SIG-M5 (cell line): ENCODE measurements at places on chromosomes 6 and 20.
A peak's percentile ranks its signal among the peaks of the same experiment; 100 is the strongest.

GRCh38 chr20:7938058-7938457, 2.2 kb downstream of the HAO1 start:
- DNase-seq = no peak

GRCh38 chr6:159555082-159555875, 137.8 kb downstream of the SOD2 start:
- DNase-seq = no peak

GRCh38 chr6:72042088-72042487, 155.7 kb downstream of the RIMS1 start:
- no peak for DNase-seq

DNA sequence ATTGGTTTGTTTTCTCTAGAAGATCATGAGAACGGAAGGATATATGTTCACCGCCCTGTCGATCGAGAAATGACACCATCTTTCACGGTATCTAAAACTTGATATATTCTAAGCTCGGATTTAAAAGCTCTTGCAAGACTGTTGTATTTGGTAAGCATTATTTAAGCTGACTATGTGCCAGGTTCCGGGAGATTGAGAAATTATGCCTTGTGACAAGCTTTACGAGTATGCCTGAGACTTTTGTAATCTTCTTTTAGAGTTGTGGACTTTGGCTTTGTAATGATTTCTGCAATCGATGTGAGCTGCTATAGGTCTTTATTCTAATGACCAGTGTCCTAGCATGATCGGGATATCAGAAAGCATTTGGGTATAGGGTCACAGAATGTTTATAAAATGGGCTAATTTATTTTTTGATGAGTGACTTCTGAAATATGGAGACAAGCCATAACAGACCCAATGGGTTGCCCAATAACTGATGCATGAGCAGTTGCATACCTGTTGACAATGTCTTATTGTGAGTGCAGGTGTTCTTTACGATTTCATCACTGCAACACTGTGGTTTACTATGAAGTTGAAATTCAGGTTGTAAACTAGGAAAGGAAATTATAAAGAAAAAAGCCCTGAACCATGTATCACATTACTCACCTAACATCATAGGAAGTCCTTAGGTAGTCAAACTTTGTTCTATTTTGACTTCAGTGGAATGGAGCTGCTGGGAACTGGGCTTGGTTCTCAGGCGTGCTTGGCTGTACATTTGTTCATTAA, 14.0 kb downstream of the CDH26 start:
- no peak for DNase-seq

DNA sequence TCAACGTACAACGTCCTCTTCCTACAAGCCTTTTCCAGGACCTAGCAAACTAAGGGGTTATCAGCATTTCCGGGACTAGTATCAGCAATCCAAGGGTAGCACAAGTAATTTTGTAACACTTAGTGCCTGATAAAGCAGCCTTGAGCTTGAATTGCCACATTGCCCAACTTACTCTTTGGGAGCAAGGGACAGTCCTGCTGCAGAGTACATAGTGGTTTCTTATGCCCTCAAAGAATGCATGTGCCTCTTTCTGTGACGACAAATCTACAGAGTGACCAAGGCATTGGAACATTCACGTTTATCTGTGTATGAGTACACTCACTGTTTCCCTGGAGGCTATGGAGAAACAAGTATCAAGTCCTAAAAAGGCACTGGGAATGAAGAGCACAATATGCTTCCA, 3.2 kb upstream of the ID4 start:
- DNase-seq = no peak

DNA sequence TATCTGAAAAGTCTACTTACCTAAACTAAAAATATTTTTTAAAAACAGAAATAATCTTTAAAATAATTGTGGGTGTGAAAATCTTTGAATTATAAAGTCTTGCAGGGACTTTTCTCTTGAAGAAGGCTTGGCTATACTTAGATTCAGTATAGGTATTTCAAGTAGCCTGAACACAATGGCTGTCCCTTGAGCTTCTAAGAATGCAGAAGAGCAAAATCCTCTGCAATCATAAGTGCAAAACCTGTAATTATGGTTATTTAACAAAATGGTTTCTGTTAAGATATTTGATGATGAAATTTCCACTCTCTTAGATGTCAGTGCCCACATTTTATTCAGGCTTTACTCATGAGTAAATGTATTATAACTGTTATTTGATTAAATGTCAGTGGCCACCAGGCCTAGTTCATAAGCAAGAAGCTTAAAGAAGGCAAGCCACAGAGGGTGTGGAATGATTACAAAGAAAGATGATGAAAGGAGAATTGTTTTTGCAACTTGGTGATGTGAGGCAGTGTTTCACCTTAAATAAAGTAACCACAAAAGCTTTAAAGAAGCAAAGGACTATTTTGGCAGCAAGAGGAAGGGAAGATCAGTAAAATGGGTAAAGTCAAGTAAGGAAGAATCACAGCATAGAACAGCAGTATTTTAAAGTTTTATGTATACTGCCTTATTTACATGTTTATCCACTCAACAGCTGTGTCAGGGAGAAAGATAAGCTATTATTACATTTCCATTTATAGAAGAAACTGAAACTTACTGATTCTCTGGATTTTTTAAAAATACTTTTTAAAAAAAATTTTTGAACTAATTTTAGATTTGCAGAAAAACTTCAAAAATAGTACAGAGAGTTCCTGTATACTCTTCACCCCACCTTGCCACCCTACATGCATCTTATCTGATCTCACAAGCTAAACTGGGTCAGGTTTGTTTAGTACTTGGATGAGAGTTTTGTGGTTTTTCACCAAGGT, 351.2 kb upstream of the RUNX2 start:
- DNase-seq = no peak

GRCh38 chr20:32505723-32506473, 79.2 kb downstream of the NOL4L start:
- DNase-seq = peak; percentile 47

GRCh38 chr20:59661621-59662020, 57.3 kb downstream of the PHACTR3 start:
- DNase-seq = no peak

DNA sequence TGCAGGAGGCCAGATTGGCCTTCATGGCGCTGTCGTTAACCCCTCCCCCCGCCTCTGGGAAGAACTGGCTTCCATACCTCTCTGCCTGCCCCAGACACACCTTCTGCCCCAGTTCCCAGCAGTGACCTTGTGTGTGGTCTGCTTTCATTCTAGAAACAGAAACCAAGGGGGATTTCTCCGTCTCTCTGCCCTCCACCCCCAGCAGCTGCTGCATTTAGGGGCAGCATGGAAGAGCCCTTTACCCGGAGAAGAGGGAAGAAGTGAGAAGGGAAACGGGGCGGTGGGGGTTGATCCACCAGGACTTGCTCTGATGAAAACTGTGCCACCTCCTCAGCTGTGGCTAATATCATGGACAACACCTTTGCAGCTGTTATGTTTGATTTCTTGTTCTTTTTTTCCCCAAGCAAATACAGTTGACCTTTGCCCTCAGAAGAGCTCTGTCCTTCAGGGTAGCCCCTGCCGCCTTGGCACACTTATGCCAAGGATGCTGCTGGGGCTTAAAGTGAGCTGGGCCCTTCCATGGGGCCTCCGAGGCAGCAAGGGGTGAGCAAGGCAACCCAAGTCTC, 6.1 kb downstream of the GLP1R start:
- DNase-seq = no peak

DNA sequence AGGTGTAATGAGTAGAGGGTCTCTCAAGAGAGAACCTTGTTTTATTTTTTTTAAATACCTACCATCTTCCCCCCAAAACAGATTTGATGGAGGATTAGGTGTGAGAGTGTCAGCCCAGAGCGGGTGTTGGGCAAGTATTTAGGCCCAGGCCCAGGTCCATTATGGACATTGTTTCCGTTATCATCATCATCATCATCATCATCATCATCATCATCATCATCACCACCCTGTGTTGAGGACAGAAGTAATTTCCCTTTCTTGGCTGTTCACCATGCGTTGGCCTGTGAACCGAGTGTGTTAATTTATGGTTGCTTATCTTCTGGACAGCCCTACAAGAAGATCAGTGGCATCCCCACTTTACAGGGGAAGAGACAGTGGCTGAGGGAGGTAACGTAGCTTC, 28.6 kb downstream of the PSMF1 start:
- DNase-seq = no peak

DNA sequence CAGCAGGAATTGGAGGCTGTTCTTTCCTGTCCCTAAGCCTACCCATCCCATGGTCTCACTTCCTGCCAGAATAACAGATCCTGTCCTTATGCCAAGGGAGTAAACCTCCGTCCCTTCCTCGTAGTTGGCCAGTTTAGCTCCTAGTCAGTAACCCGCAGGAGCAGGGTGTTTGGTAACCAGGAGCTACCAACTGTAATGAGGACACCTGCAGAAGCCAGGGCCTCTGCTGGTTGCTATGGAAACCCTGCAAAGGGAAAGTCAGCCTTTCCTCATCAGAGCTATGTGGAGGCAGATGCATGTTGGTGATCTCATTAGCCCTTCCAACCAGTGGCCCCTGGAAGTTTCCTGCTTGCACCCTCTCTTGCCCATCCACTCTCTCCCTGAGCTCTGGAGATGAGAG, 368.2 kb upstream of the SULF2 start:
- no peak for DNase-seq

- no peak for DNase-seq
Measured at GRCh38 chr6:129239825-129240491, 357.0 kb downstream of the LAMA2 start.

DNA sequence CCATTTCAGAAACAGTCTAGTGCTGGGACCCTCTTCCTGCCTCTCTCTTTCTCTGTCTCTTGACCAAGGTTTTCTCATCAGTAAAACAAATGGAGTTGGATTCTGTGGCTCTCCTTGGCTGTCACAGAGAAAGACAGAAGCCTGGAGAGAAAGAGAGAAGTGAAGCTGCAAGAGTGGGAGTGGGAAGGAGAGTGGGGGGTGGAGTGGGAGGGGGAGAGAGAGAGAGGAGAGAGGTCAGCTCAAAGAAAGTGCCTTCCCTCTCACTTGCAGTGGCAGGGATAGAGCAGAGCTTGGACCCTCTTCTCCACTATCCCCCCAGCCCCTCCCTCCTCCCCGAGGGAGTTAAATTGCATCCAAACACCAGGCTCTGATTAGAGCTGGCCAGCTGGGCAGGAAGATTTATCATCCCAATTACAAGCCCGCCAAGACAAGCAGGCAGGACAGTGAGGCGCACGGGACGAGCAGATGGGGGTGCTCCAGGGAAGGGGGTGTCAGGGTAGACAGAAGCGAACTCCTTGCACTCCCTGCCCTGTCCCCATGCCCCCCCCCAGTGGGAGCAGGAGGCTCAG, 74.3 kb downstream of the CD40 start:
- DNase-seq = no peak

GRCh38 chr6:43228951-43229802, at the start of gene DNPH1:
Gene DNPH1, minus strand, starts transcription at chr6:43229481. Its CDS starts 25 bp downstream, at chr6:43229456.
- DNase-seq = no peak

DNA sequence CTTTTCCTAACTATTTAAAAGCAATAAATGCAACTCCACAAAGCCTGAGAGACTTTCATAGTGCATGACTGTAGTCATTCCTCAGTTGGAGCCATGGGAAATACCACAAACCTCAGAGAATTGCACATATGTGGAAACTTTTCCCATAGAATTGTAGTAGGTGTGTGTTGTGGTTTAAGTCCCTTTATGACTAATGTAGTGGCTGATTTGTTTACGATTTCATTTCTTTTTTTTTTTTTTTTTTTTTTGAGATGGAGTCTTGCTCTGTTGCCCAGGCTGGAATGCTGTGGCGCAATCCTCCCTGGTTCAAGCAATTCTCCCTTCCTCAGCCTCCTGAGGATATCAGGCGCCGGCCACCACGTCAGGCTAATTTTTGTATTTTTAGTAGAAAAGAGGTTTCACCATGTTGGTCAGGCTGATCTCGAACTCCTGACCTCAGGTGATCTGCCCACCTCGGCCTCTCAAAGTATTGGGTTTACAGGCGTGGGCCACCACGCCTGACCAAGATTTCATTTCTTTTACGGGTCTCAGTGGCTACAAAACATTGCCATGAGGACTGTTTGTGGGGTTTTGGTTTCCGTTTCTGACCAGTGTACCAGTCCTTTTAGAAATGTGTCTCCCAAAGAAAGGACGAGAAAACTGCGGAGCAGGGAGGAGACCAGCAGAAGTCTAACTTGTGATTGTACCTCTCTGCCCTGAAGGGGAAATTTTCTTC, 212.1 kb upstream of the MARCKS start:
- no peak for DNase-seq

- DNase-seq = no peak
Measured at GRCh38 chr6:35508027-35508426, 4.7 kb downstream of the TULP1 start.

GRCh38 chr6:25085756-25086155, 150.0 kb upstream of the RIPOR2 start:
- no peak for DNase-seq

DNA sequence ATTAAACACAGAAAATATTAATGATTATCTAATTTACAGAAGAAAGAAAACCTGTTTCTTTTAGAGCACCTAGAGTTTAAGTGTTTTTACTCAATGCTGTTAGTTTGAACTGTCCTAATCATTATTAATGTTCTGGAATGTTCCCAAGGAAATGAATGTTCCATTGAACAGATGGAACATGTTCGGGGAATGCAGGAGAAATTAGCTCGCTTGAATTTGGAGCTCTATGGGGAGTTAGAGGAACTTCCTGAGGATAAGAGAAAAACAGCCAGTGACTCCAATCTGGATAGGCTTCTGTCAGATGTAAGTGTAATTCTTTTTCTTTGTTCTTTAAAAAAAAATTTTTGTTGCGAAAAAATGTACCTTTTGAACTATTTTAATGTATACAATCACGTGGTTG, 10.8 kb upstream of the ECT2L start:
- no peak for DNase-seq

DNA sequence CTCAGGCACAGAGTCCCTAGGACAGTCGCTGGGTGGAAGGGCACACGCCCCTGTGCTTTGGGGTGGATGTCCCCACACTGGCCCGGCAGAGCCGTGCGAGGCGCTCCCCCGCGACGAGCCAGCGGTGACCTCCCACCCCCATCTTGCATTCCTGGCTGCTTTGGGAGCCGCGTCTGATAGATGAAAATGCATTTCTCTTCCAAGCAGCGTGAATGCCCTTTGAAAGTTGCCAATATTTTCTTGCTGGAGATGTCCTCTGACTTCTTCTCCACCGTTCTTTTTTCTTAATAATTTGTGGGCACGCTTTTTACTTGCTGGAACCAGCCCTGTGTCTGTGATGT, 29.9 kb downstream of the COL20A1 start:
- no peak for DNase-seq

- DNase-seq = no peak
Measured at GRCh38 chr6:113104541-113104940, 752.6 kb upstream of the MARCKS start.

DNA sequence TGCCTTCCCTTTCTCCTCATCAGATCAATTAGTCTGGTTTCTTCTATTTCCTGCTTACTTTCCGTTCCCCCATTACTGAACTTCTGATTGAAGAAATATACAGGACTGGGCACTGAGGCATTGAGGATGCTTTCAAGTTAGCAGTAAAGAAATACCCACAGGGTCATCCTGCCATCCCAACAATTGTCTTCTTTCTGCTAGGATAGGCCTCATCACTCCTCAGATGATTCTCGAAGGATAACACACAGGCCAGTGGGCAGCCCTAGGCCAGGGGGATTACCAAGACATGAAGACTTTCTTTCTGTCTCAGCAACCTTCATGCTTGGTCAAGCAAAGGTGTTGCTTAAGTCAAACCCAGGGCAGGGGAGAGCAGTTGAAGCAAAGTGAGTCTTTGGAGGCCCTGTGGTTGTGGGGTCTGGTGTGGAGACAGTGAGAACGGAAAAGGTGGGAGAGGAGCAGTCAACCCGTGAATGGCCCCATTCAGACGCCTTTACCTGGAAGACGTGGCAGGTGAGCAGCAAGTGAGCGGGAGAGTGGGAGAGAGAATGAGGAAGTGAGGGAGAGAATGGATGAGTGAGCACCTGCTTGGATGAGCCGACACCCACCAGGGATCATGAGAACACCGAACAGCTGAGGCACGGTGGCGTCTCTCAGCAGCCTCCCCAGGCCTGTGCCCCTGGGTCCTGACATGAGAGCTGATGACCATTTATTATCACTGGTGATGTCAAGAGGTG, 462.9 kb downstream of the PREX1 start:
- DNase-seq = no peak
